Endothelial cell of umbilical vein (primary cell): ENCODE measurements at places on chromosomes 2 and 18.
A peak's percentile ranks its signal among the peaks of the same experiment; 100 is the strongest.

GRCh38 chr18:79071037-79071436 lies 1.8 kb downstream of the ATP9B start:
- no peak overlapping the region for H3K27ac ChIP-seq
- H3K4me1 ChIP-seq: peaks cover 16% of the 10 kb centered on the region
- DNase-seq: no peak
- H3K4me3 ChIP-seq: no peak overlapping the region

DNA sequence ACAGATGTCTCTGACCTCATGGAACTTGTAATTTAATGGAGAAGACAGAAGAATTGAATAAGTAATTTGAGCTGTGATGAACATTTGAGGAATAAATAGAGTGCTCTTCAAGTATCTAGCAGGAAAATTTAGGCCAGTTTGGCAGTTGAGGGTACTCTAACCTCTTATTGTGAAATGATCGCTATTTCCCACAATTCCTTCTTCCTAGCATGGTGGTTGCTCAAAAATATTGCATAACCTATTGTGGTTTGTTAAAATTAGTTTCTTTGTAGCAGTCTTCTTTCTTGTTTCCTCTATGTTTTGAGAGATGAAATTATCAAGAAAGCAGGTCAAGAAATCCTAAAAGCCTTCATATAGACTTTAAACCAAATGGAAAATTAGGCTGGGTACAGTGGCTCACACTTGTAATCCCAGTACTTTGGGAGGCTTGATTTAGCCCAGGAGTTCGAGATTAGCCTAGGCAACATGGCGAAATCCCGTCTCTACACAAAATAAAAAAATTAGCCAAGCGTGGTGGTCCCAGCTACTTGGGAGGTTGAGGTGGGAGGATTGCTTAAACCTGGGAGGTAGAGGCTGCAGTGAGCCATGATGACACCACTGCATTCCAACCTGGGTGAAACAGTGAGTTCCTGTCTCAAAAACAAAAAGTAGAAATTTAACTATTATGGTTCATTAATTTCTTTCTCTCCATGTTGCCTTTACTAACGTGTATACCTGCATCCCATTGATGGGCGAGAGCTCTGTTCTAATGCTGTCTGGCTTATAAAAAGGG lies 58.7 kb downstream of the RBKS start:
- H3K4me3 ChIP-seq: no peak overlapping the region
- DNase-seq: no peak
- H3K27ac ChIP-seq: peak overlapping the region; percentile 22
- H3K36me3 ChIP-seq: no peaks in the 10 kb centered on the region
- H3K27me3 ChIP-seq: no peaks in the 10 kb centered on the region
- peaks cover 22% of the 10 kb centered on the region for H3K4me1 ChIP-seq

DNA sequence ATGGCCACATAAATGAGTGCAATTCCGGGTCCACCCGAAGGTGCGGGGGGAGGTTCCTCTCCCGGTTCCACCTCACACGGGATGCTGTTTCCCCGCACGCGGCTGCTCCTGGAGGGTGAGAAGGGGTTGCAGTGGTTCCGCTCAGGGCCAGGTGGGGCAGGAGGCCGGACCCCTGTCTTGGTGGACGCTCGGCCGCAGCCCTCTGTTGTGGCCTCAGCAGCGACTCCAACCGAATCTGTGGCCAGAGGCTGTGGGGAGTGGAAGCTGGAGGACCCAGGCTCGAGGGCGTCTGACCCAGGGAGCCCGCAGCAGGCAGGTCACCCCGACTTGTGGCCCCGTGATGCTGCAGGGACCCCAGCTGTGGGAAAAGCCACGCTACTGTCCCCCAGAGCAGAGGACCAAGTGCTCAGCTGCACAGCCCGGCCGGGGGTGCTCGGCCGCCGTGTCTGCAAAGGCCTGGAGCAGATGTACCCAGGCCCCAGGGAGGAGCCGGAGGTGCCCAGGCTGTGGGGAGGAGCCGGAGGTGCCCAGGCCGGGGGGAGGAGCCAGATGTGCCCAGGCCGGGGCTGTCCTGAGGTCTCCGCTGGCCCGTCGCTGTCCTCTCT lies 83.9 kb downstream of the RTP5 start:
- H3K27ac ChIP-seq: no peak overlapping the region
- no peaks in the 10 kb centered on the region for H3K27me3 ChIP-seq
- no peak for DNase-seq
- H3K4me1 ChIP-seq: no peaks in the 10 kb centered on the region

- no peak for DNase-seq
- no peaks in the 10 kb centered on the region for H3K36me3 ChIP-seq
- no peak overlapping the region for H3K4me3 ChIP-seq
Measured at GRCh38 chr2:238160206-238161129, 1.7 kb downstream of the ERFE start.

GRCh38 chr2:136393514-136393913 lies 275.6 kb upstream of the CXCR4 start:
- H3K27me3 ChIP-seq: peaks cover 3% of the 10 kb centered on the region
- no peak for DNase-seq
- H3K27ac ChIP-seq: no peak overlapping the region
- H3K4me1 ChIP-seq: no peaks in the 10 kb centered on the region
- H3K4me3 ChIP-seq: no peak overlapping the region
